Mononuclear cell (primary cell): ENCODE measurements at places on chromosomes 4 and X. TPM values are rescaled to one million over a fixed set of nuclear protein-coding genes. Genes with fewer than 3 reads are reported as not detected.

The L1CAM gene
- total RNA-seq = 0.52 TPM

The TREX2 gene
- 1.2 TPM for total RNA-seq

The KIAA1210 gene
- total RNA-seq = not detected

The CFAP99 gene
- total RNA-seq = 0.10 TPM
